ENCODE measurements at places on chromosomes 11 and 22. TPM values are rescaled to one million over a fixed set of nuclear protein-coding genes. Genes with fewer than 3 reads are reported as not detected.

SCGB1D2 gene
- not detected for polyA plus RNA-seq

DNA sequence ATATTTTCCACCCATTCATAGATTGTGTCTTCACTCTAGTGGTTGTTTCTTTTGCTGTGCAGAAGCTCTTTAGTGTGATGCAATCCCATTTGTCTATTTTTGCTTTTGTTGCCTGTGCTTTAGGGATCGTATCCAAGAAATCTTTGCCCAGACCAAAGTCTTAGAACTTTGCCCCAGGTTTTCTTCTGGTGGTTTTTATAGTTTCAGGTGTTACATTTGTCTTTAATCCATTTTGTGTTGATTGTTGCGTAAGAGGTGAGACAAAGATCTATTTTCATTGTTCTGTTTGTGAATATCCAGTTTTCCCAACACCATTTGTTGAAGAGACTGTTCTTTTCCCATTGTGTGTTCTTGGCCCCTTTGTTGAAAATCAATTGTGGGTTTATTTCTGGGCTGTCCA lies 6.4 kb downstream of the IL10RA start:
- H3K36me3 ChIP-seq: no peaks in the 10 kb centered on the region
- H3K4me3 ChIP-seq: no peak overlapping the region
- H3K27me3 ChIP-seq: no peaks in the 10 kb centered on the region
- no peaks in the 10 kb centered on the region for H3K4me1 ChIP-seq

- DNase-seq: no peak
- H3K4me1 ChIP-seq: no peaks in the 10 kb centered on the region
- no peak overlapping the region for H3K27ac ChIP-seq
- H3K27me3 ChIP-seq: no peaks in the 10 kb centered on the region
- no peak overlapping the region for H3K4me3 ChIP-seq
These were observed 4.6 kb downstream of the NUP160 start for GRCh38 chr11:47843361-47844055.

DNA sequence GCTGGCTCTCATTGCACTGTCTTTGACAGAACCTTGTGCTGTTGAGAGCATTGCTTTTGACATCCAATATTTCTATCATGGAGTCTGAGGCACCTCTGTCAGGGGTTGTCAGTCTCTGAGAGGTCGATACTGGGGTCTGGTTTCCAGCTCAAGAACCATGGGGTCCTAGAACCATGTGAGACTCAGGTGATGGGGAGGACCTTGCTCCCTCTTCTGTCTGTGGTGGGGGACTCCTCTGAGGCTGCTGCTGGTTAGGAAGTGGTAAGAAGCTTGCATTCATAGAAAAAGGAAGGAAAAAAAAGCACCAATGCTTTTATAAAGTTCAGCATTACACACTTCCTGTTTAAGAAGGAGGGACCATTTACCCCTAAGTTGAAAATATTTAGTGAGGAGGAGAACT lies 91.8 kb upstream of the CD44 start:
- no peak overlapping the region for H3K4me3 ChIP-seq
- DNase-seq: no peak
- no peak overlapping the region for H3K27ac ChIP-seq
